Anterior cingulate cortex (tissue), 58 donors: ENCODE measurements at places on chromosomes 4 and X.

DNA sequence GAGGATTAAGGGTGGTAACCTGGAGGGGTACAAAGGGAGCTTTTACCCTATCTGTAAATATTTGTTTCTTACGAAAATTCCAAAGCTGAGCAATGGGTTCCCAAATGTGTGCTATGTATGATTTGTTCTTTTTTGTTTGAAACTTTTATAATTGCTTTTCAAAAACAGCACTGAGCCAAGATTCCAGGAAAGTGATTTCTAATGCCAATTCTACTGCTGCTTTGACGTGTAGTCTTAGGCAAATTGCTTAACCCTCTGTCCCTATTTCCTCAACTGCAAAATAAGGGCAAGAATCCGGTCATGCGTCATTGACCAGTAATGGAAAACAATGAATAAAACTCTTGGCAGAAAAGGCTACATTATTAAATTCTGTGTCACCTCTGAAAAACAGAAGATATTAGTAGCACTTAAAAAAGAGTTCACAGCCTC lies 454.7 kb downstream of the IL15 start:
- DNase-seq = no peak

DNA sequence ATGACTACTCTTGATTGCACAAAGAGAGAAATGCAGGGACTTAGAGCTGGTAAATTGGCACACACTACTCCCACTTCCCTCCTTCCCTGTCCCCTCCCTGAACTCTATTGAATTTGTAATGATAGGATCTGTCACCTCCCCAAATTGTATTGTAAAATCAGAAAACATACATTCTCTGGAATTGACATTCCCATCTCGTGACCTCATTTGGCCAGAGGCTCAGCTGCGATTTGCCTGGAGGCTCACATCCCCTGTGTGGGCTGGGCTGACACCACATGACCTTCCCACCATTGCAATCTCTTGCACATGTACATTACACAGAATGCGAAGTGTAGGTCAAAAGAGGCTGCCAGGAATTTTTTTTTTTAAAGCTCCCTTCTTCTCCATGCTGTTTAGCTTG lies 172.1 kb downstream of the MID1IP1 start:
- no peak for DNase-seq

DNA sequence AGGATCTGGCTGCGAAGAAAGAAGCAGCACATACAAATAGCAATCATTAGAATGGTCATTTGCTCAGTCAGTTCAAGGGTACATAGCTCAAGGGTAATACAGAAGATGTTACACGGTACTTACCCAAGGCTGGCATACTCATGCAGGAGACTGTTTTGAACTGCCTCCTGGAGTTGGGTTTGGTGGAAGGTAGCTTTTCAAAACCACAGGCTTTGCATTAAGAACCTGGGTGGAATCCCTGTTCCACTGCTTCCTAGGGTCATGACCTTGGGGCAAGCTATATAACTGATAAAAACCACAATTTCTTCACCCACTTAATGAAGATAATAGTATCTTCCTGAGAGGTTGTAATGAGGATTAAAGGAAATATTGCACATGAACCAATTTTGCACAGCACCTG lies 36.5 kb downstream of the TBC1D9 start:
- DNase-seq = no peak

DNA sequence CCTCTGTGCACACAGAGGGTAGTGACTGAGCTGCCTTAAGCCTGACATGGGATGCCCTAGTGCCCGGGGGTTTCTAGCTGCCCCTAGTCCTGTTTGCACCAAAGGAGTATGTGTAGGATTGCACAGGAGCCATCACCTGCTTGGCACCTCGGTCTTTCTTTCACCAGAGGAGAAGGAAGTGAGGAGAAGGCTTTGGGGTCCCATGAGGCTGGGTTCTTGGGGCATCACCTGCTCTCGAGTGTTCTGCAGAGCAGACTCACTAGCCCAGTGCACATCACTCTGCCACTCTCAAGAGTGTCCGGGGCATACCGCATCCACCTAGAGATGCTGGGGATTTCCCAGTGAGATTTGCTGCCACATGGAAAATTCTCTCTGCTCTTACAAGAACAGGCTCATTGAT lies 40.5 kb upstream of the GPR78 start:
- no peak for DNase-seq

DNA sequence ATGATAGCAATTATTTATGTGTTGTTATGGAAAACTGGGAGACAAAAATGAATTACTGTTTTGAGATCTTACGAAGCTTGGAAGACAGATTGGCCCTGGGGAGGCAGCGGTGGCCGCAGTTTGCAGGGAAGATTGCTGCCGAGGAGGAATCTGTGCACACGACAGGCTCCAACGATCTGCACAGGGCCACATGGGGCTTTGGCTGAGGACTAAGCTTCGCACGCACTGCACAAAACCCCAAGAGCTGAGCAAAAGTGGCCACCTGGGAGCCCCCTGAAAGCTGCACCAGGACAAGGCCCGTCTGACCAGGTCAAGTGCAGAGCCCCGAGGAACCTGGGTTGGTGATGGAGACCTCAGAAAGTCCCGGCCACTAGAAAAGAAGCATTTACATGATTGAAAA lies 5.2 kb upstream of the PDE6B start:
- no peak for DNase-seq

DNA sequence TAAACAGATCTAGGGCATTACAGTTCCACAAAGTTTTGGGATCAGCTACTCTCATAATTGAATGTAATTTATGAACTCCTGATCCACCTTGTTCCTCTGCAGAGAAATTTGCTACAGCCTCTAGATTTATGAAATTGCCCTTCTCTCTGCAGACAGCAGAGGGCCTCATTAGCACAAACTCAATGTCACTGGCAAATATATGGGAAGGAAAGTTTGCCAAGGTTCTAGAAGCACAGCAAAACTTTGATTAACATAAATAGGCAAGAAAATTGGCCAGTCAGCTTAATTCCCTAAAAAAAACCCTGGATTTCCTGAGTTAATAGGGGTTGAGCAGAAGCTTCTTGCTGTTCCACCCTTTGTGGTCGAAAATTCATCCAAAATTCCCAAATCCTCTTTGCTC lies 31.5 kb downstream of the PRPS1 start:
- no peak for DNase-seq

DNA sequence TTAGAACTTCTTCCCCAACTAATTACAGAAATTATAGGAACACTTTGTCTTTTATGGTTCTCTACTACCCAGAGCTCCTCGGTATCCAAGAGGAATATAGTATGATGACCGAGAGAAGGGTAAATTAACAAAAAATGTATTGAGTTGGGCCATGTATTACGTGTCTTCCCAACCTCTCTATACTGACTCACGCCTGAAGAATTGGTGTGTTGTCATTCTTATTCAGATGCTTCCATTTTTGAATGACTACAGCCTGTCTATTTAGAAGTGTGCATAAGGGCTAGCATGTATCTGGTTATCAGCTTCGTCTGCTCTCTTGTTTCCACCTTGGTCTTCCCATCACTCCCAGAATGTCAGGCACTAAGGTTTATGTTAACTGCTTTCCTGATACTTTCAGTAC lies 24.5 kb upstream of the SCD5 start:
- no peak for DNase-seq

DNA sequence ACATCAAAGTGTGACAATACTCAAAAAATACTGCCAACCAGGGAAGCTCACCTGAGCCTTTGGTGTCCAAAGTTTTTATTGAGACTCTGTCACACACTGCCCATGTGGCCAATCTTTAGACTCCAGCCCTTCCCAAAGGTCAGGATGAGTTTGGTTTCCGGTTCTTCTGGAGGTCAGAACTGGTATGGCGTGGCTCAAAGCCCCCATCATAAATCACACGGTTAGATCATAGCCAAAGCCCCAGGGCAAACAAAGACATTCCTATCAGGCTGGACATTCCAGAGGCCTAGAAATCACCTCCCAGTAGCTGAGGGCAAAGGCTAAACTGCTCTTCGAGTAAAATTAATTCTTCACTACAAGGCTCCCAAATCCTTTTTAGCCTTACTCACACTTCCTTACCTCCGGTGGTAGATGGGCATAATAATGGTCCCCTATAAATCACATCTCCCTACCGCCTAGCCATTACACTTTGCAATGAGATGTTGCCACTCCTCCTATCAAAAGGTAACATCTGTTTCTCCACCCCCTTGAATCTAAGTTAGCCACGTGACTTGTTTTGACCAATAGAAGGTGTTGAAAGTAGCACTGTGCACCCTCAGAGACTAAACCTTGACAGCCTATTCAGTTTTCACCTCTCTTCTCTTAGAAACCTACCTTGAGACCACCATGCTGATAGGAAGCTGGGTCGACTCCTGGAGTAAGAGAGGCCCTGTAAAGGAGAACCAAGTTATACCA lies 137.8 kb upstream of the DUSP21 start:
- DNase-seq = no peak

- DNase-seq = no peak
Observed at GRCh38 chr4:110271986-110272385, 73.6 kb upstream of the ELOVL6 start.

DNA sequence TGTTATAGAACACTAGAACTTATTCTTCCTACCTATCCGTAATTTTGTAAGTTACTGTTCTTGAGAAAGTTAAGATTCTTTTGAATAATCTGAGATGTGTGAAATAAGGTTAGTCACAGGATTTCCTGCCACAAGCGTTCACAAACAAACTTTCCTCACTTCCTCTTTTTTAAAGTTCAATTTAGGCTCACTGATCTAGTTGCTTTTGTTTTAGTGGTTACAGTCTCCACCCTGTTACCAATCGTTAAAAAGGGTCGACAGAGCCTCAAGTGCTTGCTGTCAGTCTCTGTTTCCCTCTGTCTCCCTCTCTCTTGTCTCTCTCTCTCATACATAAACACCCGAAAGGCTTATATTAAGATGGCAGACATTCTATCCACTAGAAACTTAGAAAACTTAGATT lies 35.9 kb upstream of the STK26 start:
- DNase-seq = no peak

DNA sequence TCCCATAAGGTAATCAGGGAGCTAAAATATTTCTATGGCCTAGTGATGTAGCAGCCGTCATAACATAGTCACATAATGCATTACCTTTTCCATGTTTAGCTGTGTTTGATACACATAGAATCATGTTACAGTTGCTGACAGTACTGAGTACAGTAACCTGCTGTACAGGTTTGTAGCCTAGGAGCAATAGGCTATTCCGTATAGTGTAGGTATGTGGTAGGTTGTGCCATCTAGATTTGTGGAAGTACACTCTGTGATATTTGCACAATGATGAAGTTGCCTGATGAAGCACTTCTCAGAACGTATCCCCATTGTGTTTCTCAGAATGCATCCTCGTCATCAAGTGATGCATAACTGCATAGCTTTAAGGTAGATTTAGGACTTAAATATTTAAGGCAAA lies 495.6 kb upstream of the ZFP42 start:
- no peak for DNase-seq

GRCh38 chr4:20684852-20685763 lies 15.2 kb upstream of the PACRGL start:
- no peak for DNase-seq

GRCh38 chrX:78687586-78687985 lies 28.5 kb upstream of the RTL3 start:
- DNase-seq = no peak

GRCh38 chrX:153905481-153906095 lies 1.1 kb downstream of the AVPR2 start:
- DNase-seq = no peak

- no peak for DNase-seq
Observed at GRCh38 chr4:150033901-150034300, 44.3 kb upstream of the DCLK2 start.

DNA sequence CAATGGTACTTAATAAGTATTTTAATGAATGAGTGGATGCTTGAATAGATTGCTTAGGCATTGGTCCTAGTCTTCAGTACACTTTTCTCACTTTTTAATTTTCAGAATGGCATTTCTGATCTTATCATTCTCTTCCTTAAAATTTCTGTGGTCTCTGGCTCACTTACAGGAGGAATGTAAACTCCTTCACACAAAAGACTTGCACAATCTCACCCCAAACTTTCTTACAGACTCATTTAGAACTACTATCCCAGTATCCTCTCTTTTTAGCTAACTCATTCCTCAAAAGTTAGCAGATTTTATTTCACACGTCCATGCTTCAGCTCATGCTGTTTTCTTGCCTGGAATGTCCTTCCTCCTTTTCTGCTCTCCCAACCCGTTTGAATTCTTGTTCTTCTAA lies 350.1 kb downstream of the GRXCR1 start:
- no peak for DNase-seq

DNA sequence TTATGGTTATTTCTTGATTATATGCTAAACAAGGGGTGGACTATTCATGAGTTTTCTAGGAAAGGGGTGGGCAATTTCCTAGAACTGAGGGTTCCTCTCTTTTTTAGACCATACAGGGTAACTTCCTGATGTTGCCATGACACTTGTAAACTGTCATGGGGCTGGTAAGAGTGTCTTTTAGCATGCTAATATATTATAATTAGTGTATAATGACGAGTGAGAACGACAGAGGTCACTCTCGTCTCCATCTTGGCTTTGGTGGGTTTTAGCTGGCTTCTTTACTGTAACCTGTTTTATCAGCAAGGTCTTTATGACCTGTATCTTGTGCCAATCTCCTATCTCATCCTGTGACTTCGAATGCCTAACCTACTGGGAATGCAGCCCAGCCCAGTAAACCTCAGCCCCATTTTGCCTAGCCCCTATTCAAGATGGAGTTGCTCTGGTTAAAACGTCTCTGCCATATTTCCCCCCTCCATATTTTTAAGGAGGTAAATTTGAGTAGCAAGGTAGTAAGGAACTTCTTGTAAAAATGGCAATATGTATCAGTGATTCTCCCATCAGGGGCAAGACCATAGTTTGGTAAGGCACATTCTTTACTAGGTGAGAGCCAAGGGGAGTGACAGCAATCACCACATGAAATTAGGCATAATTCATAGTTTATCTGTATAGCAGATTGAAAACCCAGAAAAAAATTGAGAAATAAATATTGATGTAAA lies 2.6 kb downstream of the CXCL2 start:
- DNase-seq = no peak

DNA sequence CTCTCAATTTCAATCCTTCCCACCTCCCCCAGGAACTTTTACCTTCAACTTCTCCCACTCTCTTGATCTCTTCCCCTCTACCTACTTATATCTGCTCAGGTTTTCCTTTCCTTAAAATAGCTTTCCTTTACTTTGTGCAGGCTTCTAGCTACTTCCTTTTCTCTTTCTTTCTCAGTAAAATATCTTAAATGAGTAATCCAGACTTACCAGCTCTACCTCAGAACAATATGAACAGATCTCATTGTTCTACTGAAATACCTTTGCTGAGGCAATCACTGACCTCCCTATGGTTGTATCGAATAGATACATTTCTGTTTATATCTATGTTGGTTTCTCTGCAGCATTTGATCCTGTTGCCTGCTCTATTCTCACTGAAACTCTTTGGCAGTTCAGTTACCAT lies 86.7 kb upstream of the WDR44 start:
- no peak for DNase-seq
